Upper lobe of right lung (tissue), 1 donor: ENCODE measurements at places on chromosomes 7 and 10. TPM values are rescaled to one million over a fixed set of nuclear protein-coding genes. Genes with fewer than 3 reads are reported as not detected.

FAM131B gene
- total RNA-seq = 0.90 TPM

IFIT1B gene
- total RNA-seq = not detected

GRCh38 chr7:158731761-158732160 is 27.2 kb upstream of the NCAPG2 start:
- H3K27me3 ChIP-seq = no peaks in the 10 kb centered on the region
- no peak overlapping the region for H3K4me3 ChIP-seq
- H3K27ac ChIP-seq = no peak overlapping the region
- peaks cover 37% of the 10 kb centered on the region for H3K36me3 ChIP-seq
- H3K4me1 ChIP-seq = no peaks in the 10 kb centered on the region

- no peaks in the 10 kb centered on the region for H3K36me3 ChIP-seq
- H3K4me1 ChIP-seq = peaks cover 12% of the 10 kb centered on the region
- peaks cover 99% of the 10 kb centered on the region for H3K27me3 ChIP-seq
- no peak for DNase-seq
- no peak within 1 kb of the TSS for H3K27ac ChIP-seq
These were observed at the start of gene DLX6 for GRCh38 chr7:97005183-97006054. TSS of gene DLX6 (plus strand) at chr7:97005553. CDS start at chr7:97005978, 425 bp downstream.

DNA sequence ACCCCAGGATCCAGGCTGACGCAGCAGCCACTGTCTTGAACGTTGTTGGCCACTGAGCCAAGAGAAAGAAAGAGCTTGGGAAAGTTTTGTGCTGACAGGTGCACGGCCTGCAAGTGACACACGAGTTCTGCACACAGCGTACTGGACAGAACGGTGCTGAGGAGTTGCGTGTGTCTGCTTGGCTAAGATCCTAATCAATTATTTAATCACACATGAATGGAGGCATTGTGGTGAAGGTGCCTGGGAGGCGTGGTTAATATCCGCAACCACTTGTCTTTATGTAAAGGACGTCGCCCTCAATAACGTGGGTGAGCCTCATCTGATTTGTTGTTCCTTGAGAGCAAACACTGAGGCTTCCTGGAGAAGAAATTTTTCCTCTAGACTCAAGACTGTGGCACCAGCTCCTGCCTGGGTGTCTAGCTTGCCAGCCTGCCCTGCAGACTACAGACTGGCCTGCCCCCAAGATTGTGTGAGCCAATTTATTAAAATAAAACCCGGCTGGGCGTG is 16.6 kb upstream of the GNA12 start:
- DNase-seq = peak; percentile 67
- H3K36me3 ChIP-seq = no peaks in the 10 kb centered on the region
- H3K4me3 ChIP-seq = no peak overlapping the region
- peaks cover 26% of the 10 kb centered on the region for H3K4me1 ChIP-seq

DNA sequence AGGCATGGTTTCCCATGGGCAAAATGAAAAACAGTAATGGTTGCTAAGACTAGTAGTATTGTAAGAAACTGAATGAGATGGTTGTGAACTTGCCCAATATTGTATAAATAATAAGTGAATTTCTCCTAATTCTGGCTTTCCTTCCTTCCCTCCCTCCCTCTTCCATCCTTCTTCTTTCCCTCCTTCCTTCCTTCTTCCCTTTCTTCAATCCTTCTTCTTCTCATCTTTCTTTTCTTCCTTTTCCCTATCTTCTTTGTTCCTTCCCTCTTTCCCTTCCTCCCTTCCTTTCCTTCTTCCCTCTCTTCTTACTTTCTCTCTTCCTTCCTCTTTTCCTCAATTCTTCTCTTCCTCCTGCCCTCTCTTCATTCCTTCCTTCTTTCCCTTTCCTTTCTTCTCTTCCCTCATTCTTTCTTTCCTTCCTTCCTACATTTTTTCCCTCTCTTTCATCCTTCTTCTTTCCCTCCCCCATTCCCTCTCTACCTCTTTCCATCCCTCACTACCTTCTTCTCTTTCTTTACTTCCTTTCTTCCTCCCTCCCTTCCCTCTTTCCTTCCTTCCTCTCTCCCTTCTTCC is 4.1 kb upstream of the VWC2 start:
- H3K27ac ChIP-seq = no peak overlapping the region
- no peak for DNase-seq
- H3K27me3 ChIP-seq = peaks cover 24% of the 10 kb centered on the region
- no peaks in the 10 kb centered on the region for H3K4me1 ChIP-seq
- no peak overlapping the region for H3K4me3 ChIP-seq

- no peaks in the 10 kb centered on the region for H3K36me3 ChIP-seq
- H3K4me3 ChIP-seq = no peak overlapping the region
- peaks cover 5% of the 10 kb centered on the region for H3K4me1 ChIP-seq
These were observed 34.1 kb upstream of the NUB1 start for GRCh38 chr7:151307536-151307935.
